GM06990 (cell line): ENCODE measurements at places on chromosomes 1 and 21.

DNA sequence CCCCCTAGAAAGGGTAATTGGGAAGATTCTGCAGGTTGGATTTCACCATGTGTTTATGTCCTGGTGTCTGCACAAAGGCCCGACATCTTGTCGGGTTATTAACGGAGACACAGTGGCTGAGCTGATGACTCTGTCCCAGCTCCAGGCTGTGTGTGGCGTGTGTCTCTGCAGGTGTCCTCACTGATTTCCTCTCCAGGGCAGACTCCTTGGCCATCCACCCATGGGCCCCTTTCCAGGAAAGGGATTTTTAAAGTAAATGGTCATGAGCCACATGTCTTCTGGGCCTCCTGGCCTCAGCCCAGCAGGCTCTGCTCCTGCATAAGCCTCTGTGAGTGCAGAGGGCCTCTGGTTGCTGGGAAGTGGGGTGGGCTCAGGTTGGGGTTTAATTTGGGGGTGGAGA lies 418.7 kb upstream of the VAMP3 start:
- DNase-seq = no peak

DNA sequence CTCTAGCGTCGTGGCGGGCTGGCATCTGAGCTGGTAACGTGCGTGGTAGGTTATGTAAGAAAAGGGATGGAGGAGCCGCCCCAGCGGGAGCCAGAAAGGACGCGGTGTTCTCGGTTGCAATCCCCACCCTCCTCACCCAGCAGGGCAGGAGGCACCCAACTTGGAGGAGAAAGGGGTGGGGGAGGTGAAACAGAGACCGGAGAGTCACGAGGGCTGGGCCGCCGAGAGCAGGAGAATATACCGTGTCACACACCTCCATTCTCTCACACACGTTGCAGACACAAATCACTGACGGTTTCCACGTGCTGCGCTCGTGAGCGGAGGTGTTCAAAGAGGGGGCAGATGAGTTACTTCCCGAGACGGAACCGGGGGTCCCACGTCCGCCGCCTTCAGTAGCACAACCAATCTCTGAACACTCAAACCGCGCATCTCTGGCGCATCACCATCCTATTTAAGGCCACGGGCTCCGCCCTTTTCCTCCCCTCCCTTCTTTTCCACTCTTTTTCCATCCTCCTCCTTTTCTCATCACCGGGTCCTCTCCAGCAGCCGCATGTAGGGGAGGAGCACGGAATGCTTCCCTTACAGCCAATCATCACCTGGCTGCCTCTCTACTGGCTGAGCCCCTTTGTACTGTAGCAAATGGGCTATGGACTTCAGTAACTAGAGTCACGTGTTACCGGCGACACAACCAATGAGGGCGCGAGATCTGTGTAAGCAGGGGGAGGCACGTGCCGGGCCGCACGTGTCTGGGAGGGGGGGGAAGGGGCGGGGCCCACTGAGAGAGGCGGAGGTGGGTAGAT lies at the start of gene CIART:
CIART (plus strand) TSS at position 797 of the 800 bp plus-strand sequence. CDS start 714 bp downstream, outside the sequence.
- no peak for DNase-seq

GRCh38 chr1:170685166-170685565 lies 21.2 kb downstream of the PRRX1 start:
- DNase-seq = no peak

DNA sequence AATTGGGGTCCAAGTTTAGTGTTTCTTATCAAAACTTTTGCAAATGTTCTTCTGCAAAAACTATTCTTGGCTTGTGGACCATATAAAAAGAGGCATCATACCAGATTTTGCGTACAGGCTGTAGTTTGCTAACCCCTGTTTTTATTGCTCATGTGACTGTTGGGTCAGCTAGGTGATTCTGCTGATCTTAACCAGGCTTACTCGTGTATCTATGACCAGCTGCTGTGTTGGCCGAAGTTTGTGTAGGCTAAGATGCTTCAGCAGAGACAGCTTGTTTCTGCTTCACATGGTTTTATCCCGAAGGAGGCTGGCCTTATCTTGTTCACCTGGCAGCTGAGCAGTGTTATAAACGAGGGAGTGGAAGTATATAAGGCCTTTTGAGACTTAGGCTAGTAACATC lies 38.2 kb downstream of the POU2F1 start:
- no peak for DNase-seq

- no peak for DNase-seq
Measured at GRCh38 chr1:88935522-88936222, 44.3 kb upstream of the GTF2B start.

GRCh38 chr1:89276690-89277089 lies 4.0 kb upstream of the GBP5 start:
- no peak for DNase-seq

DNA sequence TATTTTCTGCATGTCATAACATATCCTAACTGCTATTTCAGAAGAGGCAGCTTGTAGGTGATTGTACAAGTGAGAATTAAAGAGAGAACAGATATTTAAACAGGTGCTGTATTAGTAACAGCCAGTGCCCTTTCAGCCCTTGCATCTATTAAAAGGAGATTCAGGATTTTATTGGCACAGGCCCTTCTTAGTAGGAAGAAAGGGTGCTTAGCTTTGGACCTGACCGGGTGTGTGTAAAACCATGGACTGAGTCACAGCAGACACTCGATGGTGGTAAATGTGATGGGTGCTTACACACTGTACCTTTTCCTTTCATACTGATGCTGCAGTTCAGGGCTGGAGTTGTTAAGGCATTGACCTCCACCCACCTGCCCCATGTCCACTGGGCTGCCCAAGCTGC lies 12.7 kb upstream of the CD101 start:
- DNase-seq = no peak

DNA sequence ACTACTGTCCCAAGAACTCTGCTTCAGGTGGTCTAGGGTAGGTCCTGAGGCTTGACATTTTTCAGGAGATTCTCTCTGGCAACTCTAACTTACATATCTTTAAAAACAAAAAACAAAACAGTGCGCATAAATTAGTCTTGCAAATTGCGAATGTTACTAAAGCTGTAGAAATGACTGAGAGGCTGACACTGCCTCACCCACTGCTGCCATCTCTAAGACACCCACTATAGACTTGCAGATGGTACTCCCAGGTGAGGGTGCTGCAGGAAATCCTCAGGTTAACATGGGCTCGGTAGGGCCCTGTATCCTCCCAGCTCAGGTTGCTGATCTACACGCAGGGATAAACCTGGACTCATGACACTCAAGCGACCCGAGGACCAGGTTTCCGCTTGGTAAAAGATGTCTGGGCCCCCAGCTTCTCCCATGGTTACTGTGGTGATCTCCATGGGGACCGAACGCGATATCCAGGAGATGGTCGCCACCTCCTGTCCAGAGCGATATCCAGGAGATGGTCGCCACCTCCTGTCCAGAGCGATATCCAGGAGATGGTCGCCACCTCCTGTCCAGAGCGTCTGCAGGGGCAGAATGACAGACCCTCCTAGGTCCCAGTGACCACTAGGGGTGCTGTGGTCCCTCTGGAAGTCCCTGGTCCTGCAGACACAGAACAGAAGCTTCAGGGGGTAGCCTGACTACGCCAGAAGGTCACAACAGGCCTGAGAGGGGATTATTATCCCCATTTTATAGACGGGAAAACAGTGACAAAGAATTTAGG lies 16.2 kb upstream of the LY9 start:
- DNase-seq = no peak

DNA sequence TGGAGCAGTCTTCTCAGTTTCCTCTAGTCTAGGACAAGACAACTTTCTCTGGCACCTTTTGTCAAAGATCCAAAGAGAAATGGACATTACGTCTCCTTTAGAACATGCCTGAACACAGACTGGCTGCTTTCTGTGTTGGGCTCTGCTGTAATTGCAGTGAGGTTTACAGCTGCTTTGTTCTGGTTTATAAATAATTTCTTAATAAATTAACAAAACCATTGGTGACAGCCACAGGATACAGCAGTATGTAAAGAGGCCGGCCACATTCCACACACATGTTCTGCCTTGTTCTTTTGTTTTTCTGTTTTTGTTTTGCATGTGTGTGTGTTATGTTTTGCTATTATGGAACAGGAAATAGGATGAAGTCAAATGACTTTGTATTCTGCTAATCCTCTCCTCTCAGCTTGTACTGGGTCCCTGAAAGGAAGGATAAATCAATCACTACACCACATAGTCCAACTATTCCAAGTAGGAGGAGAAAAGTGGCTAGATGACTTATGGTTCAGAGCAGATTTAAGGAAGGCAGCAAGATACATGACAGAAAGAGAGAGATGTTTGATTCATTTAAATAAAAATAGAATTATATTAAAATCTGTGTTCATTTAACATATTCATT lies 161.5 kb upstream of the ESRRG start:
- DNase-seq = no peak

- DNase-seq = no peak
Measured at GRCh38 chr1:205298191-205298994, 23.2 kb downstream of the NUAK2 start.

- DNase-seq = no peak
Measured at GRCh38 chr1:29211086-29212030, 19.4 kb downstream of the MECR start.

DNA sequence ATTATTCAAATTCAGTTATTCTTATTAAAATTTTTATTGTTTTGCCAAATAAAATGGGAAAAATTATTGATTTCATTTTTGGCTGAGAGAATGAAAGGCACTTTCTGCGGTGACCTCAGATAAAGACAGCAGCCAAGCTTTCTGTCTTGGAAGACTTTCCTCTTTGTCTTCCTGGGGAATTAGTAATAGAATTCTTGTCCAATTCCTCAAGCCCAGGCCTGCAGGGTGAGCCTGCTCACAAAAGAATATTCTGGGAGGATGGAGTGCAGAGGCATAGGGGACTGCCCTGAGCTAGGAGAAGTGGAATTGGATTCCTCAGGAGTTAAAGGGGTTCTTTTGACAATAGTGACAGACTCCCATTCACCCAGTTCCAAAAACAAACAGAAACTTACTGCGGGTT lies 614.5 kb upstream of the ADGRL2 start:
- no peak for DNase-seq

- no peak for DNase-seq
Measured at GRCh38 chr1:45870500-45870899, 67.1 kb downstream of the MAST2 start.

DNA sequence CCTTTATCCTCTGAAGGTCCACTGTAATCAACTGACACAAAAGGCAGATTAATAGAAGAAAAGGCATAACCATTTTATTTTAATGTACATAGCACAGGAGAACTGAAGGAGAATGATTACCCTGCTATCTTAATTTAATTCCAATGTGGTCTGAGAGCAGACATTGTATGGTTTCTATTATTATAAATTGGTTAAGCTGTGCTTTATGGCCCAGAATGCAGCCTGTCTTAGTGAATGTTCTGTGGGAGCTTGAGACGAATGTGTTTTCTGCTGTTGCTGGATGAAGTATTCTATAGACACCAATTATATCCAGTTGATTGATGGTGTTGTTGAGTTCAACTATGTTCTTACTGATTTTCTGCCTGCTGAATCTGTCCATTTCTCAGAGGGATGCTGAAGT lies 25.0 kb upstream of the SLC2A1 start:
- no peak for DNase-seq

GRCh38 chr21:46551636-46552241 lies 53.1 kb downstream of the S100B start:
- peak; percentile 29 for DNase-seq

GRCh38 chr1:27366113-27366410 lies 699 bp downstream of the MAP3K6 start:
- DNase-seq = peak; percentile 69

DNA sequence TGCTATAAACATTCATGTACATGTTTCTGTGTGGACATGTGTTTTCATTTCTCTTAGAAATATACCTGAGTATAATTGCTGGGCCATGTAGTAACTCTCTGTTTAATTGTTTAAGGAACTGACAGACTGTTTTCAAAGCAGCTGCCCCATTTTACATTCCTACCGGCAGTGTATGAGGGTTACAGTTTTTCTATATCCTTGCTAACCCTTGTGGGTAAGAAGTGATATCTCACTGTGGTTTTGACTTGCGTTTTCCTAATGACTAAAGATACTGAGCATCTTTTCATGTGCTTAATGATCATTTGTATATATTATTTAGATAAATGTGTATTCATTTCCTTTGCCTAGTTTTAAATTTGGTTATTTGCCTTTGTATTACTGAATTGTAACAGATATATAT lies 81.7 kb downstream of the DNM3 start:
- DNase-seq = no peak

- DNase-seq = no peak
Measured at GRCh38 chr1:2628933-2629626, 3.7 kb downstream of the MMEL1 start.

GRCh38 chr1:232279909-232280400 lies 350.0 kb downstream of the SIPA1L2 start:
- DNase-seq = no peak

GRCh38 chr1:228314658-228315483 lies 91.8 kb downstream of the TRIM11 start:
- DNase-seq = no peak

- no peak for DNase-seq
Measured at GRCh38 chr1:71324671-71325267, 243.9 kb upstream of the ZRANB2 start.

DNA sequence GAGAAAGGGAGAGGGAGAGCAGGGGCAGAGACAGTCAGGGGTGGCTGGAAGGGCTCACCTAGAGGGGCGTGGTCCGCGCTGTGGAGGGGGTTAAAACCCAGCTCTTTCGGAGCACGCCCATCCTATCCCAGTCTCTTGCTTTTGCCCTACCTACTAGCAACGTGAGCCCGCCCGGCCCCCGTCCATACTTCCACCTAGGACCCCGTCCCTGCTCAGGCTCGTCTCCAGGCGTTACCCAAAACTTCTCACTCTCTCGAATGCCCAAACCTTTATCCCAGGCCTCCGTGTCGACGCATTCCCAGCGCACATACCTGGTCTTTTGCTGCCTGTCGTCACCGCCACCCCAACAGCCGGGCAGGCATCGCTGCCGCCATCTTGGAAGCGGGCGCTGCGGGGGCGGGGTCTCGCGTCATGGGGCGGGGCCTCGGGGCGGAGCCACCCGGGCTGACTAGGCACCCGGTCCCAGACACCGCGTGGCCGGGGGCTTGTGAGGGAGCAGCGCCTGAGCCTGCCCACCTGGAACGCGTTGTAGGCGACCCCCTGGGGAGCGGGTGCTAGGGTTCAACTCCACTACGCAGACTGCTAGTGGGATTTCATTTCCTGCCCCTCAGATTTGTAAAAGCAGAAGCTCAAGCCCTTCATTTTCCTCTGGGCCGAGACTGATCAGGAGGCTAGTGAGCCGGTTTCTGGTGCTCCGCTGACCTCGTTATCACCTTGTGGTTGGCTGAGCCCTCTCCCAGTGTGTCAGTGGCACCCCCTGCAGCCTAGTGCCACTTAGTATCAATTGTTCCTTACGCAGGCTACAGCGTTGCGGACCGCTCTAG lies at the start of gene B4GALT3:
B4GALT3 (minus strand) TSS at position 396 of the 824 bp plus-strand sequence. CDS start 1,447 bp downstream, outside the sequence.
- DNase-seq = peak; percentile 90

- no peak for DNase-seq
Measured at GRCh38 chr1:157004806-157005205, 40.7 kb downstream of the ARHGEF11 start.

DNA sequence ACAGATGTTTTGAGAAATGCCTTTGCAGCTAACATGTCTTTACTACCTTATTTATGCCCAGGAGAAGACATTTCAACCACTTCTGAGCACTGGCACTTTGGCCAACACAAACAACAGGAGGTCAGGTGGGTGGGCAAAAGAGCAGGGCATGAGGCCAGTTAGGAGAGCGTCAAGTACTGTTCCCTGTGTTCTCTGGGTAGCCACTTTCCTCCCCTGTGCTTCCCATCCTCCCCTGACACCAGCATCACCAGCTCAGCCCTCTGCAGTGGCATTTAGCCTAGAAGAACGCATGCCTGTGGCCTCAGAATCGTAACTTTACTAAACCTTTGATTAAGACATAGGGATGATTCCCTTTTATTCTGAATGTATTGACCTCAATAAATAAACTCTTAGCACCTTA lies 18.3 kb downstream of the BTG2 start:
- DNase-seq = no peak

- no peak for DNase-seq
Measured at GRCh38 chr1:110195196-110195595, 14.9 kb upstream of the KCNC4 start.

- no peak for DNase-seq
Measured at GRCh38 chr1:234544087-234544579, 65.2 kb upstream of the TARBP1 start.
